Natural killer cell treated with Interleukin-12 subunit alpha and Interleukin-12 subunit beta and Interleukin-15 and Interleukin-18, amount 100 ng/mL, for 72 hours (primary cell): ENCODE measurements at places on chromosomes 4 and X.

DNA sequence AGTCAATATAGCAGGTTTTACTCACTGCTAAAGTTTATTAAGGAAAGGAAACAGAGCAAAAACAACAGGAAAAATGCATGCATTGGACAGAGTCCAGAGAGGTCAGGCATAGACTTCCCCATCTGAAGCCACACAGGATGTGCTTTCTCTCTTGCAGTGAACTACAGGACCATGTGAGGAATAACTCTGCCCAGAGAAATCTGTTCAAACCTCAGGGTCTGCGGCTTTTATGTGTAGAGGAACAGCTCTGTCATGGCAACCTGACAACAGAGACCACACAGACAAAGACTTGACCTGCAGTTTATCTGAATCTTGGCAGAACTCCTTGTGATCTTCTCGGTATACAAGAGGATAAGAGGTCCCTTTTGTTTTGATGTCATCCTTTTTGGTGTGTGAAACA lies 46.3 kb upstream of the LONRF3 start:
- DNase-seq: no peak

- no peak for DNase-seq
Observed at GRCh38 chr4:76641351-76641750, 206.3 kb downstream of the SHROOM3 start.

DNA sequence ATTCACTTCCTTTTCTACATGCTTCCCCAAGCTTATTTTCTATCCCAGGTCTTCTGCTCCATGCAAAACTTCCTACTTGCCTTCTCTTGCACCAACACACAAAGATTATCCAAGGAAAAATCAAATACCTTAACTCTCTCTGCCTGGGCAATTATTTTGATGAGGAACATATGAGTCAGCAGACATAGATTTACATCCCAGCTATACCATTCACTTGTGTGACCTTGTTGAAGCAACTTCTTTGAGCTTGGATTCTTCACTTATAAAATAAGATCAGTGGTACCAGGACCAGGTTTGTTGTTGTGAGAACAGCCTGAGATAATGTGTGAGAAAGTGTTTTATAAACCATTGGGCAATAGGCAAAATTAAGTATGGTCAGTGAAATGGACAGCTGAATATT lies 39.1 kb upstream of the TMEM192 start:
- DNase-seq: no peak

- no peak for DNase-seq
Observed at GRCh38 chr4:40395166-40395900, 60.2 kb downstream of the CHRNA9 start.

DNA sequence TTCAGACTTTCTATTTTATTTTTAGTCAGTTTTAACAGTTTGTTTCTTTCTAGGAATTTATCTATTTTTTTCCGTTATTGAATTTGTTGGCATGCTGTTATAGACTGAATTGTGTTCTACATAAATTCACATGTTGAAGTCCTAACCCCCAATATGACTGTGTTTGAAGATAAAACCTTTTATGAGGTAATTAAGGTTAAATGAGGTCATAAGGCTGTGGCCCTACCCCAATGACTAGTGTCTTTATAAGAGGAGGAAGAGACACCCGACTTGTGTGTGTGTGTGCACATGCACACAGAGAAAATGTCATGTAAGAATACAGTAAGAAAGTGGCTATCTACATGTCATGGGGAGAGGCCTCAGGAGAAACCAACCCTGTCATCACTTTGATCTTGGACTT lies 146.3 kb downstream of the BRWD3 start:
- DNase-seq: no peak

DNA sequence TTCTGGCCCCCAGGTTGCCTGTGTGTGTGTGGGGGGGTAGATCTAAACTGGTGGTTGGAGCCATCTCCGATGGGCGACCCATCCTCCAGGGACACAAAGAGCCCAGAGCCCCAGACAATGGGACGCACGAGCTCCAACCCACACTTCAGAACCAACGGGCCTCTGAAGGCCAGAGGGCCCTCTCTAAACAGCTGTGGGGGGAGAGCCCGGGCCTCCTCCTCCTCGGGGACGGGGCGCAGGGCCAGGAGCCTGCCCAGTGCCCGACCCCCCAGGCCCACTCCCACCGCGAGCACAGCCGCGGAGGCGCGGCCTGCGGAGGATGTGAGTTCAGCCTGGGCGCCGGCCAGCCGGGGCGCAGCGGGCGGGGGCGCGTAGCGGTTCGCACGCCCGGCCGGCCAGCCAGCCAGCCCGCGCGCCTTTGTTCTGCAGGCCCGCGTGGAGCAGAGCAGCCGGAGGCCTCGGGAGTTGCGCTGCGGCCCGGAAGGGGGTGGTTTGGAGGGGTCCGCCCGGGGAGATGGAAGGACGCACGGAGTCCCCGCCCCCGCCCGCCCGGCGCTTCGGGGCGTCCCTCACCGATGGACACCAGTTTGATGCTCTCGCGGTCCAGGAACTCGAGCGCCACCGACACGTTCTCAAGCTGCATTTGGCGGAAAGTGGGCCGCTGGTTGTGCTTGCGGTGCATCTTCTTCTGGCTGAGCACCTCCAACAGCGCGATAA lies 4.0 kb downstream of the FLNA start:
- DNase-seq: no peak
